ENCODE measurements at places on chromosomes 1 and 21.

- no peak for DNase-seq
Measured at GRCh38 chr1:245751726-245752470, 597.1 kb downstream of the KIF26B start.

DNA sequence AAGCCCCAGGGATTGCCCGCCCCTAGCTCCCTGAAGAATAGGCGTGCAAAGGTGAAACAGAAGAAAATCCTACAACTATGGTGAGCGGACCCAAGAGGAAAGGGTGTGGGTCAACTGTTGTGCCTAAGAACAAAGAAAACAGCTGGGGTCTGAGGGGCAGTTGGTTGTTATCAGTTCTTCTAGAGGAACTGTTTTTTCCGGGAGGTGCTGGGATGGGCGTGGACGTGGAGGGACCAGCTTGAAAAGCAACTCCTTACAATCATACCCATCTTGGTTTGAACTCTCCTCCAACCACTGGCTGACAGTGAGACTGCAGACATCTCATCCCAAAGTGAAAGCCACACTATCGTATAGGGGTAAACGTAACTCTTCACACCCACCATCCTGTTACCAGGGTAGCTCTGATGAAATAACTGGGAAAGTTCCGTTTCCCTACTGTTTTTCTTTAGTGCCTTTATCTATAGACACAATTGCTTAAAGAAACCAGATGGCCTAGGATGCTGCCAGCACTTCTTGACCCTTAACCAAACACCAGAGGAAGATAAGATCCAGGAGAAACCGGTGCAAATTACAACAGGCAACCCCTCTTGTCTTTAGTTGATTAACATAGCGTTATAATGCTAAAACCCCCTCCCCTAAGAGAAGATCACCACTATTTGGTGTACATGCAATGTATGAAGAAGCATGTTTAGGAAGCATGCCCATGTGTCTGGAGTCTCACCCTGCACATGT, 25.6 kb upstream of the FAM89A start:
- no peak for DNase-seq

DNA sequence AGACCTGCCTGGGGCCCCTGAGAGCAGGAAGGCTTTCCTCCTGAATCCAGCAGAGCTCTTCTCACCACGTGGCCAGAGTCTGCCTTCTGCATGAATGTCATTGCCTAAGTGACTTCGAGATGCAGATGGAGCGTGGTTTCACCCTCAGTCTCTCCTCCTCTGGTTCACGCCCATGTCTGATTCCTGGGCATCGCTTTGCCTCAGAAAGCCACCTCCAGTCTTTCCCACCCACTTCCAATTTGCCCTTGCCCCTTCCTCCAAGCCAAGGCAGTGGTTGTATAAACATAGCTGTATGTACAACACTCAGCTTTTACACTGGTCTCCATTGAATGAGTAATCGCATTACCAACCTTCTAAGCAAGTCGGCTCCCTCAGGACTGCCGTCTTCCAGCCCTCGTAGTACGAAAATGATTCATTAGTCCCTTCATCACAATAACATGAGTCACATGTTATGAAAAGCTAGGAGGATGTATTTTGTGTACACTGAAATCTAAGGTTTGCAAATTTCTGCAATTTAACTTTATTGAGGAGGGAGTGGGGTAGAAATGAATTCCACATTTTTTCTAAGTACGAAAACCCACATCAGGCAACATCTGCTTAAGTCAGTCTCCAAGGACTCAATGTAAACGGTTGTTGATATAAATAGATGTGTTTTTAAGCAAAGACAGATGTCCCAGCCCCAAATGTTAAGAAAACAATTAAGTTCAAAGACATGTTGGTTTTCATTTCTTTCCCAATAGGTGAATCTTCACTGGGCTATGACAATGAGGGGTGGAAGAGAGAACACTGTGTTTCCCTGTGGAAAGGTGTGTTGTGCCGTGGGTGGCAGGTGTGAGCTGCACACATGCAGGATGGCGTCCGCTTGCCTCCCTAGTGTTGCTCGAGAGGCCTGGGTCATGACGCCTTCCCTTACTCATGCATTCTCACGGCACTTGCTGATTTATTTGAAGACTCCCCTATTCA, 32.3 kb upstream of the ETS2 start:
- no peak for DNase-seq

- no peak for DNase-seq
Measured at GRCh38 chr1:36818771-36819170, 215.5 kb downstream of the GRIK3 start.

DNA sequence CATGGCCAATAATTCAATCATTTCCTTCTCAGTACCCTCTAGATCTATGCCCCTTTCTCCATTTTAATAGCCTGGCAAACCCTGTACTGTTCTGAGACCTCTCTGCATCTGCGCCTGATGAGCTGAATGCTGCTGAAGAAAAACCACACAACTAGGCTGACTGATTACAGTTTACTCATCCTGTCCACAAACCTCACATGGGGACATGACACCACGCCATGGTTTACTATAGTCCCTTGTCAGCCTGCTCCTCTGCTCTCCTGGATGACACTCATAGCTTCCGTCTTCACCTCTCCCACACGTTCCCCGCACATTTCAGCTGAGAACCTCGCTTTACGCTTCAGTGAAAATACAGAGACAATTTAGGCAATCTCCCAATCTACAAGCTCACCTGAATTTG, 59.7 kb downstream of the DESI2 start:
- DNase-seq, result no peak

DNA sequence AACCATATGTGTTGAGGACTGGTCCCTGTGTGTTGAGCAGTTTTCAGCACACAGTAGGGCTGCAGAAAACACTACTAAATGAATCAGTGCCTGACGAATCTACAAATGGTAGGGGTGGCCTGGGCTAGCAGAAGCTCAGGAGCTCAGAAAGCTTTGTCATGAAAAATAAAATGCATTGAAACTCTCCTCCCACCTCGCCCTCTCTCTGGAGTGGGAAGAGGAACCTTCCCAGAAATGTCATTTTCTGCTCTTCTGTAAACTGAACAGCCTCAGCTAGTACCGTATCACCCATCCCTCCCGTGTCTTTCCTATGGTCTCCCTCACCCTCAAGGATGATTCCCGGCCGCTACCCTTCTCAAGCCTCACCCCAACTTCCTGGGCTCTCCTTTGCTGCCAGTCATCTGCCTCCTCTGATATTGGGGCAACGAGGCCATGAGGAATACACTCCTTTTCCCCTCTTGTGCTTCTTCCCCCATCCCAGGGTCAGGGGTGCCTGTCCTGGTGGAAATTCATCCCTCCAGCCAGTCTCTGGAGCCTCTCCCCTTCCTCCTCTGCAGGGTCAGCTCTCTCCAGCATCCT, 734.5 kb downstream of the PTPRU start:
- no peak for DNase-seq

GRCh38 chr1:203454986-203455471, 20.6 kb upstream of the PRELP start:
- no peak for DNase-seq

DNA sequence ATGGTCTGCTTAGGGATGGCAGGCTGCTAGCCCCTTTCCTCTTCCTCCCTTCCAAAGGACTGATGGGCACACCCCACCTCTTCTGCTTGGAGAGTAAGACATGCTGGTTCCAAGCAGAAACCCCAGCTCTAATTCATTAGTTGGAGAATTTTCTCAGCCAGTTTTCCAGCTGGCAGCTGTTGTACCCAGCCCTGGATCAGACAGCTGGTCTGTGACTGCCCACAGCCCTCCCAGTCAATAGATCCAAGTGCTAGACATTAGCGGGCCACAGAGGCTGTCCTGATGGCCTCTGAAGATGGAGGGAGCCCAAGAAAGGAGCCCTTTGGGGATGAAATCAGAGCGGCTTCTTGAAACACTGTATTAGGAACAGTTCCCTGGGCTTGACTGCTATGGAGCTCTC, 35.8 kb downstream of the ACOT11 start:
- DNase-seq, result no peak

GRCh38 chr1:60906039-60906438, 176.3 kb upstream of the NFIA start:
- DNase-seq, result no peak

GRCh38 chr21:15122241-15122640, 57.4 kb upstream of the NRIP1 start:
- no peak for DNase-seq

DNA sequence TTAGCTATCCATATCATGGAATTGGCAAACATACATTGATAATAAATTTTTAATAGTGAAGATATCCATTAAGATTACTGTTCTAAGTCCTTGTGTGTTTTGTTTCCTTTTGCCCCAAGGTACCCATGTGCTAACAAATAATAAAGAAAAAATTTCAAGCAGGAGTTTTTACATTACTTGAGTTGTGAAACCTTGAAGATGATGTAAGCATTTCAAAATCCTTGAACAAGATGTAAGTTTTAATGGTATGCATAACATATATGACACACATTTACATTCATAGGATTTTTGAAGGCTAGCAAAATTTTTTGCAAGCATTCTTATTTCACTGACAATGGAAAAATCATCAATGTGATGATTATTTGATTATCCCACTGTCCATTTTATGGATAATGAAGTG, 10.9 kb upstream of the ELAVL4 start:
- no peak for DNase-seq

GRCh38 chr1:21539933-21540332, 30.7 kb downstream of the ALPL start:
- DNase-seq, result no peak

DNA sequence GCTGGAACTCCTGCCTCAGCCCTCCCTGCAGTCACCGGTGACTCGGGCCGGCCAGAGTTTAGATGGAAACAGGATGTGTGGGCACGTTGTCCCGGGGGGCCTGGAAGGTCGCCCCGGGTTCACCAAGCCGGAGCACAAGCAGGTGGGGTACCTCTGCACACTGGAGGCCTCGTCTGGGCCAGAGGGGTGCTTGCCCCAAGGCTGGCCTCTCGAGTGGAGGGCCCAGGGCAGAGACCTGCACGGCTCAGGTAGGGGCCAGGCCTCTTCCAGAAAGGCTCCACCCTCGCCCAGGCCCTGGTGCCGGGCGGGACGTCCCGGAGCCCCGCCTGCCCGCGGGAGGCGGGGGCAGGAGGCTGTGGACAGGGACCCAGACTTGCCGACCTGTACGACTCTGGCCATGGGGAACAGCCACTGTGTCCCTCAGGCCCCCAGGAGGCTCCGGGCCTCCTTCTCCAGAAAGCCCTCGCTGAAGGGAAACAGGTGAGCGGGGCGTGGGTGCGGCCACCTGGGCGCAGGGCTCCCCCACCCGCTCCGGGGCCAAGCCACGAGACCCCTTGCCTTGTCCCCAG, at the start of gene PLEKHN1:
PLEKHN1 (plus strand) TSS at position 348 of the 569 bp plus-strand sequence; CDS start at position 398, 50 bp downstream.
- no peak for DNase-seq

- no peak for DNase-seq
Measured at GRCh38 chr1:36143424-36143823, 5.9 kb downstream of the TRAPPC3 start.

- no peak for DNase-seq
Measured at GRCh38 chr1:81126989-81127581, 673.6 kb upstream of the ADGRL2 start.

GRCh38 chr1:156515956-156516355, 15.4 kb upstream of the MEF2D start:
- no peak for DNase-seq

DNA sequence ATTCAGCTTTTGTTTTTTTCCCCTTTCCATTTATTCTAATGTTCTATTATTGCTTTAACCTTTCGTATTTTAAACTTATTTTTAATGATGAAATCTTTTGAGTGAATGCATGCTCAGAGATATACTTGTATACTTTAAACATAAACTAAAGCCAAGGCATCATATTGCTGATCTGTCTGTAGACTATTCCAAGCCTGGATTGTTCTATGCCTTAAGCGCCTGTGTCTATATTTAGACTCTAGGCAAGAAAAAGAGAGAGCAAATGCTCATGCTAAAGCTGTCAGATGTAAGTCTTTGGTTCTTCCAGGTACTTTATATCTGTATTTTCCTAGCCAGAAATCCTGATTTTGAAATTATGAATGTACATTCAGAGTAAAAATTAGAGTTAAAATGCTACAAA, 14.4 kb downstream of the SH3GLB1 start:
- DNase-seq, result no peak

DNA sequence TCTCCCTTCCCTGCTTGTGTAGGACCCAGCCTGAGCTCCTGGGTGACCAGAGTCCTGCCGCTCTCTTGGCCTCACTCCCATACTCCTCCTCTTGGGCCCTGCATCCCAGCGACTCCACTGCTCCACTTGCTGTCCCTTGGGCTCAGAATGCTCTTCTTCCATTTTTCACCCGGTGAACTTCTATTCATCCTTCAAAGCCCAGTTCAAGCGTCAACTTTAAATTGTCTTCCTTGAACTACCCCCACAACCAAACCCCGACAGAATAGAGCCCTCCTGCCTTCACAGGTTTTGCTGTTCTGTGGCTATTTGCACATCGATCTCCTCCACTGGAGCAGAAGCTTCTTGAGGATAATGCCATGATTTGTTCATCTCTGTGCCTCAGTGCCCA, 215.4 kb upstream of the EDN2 start:
- no peak for DNase-seq

- DNase-seq, result no peak
Measured at GRCh38 chr1:52520148-52520547, 32.7 kb downstream of the TUT4 start.

GRCh38 chr1:51301844-51302162, 28.6 kb downstream of the TTC39A start:
- no peak for DNase-seq

GRCh38 chr1:173824315-173825081, at the start of the genes CENPL and DARS2:
Gene CENPL (minus strand): TSS chr1:173824883. CDS start chr1:173811299, 13,584 bp downstream.
Gene DARS2 (plus strand): TSS chr1:173824673. CDS start chr1:173825230, 557 bp downstream.
- DNase-seq, result peak; percentile 95

DNA sequence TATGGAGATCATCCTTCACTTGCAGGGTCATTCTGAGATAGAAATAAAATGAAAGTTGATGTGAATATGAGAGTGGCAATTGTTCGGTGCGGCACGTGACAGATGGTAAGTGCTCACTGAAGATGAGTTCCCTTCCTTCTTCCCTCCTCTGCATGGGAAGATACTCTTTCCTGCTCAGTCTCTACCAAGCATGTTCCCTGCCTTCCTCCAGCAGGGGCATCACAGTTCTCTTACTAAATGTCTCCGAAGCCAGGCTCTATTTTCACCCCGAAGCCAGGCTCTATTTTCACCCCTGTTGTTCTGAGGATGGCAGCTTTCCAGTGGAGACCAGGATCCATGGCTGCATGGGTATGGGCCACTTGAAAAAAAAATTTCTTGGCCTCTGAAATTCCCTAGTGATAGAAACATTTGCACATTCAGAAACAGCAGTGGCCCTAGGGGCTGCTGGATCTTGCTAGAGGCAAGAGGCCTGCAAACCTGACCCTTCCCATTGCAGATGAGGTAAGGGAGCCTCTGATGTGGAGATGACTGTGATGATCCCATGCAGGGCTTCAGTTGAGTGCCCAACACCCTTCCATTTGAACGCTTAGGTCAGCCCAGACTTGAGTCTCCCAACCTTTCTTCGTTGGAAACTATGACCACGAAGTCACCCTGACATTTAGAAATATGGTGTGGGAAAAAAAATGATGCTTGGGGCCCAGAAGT, 123.7 kb upstream of the HMGB4 start:
- no peak for DNase-seq

DNA sequence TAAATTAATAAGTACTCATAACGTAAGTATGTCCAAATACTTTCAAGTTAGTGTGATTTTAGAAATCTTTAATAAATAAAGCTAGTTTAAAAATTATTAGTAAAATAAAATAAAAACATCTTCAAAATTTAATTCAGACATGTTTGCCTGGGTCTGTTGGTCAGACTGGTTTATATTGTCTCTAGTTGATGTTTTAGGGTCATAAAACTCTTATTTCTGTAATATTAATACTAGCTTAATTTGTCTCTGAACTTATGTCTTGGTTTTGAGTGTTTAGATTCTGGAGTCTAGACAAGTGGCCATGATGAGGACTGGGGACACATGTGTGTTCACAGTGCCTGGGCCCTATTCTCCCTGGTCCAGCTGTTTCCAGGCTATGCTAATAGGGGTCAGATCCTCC, 184.5 kb upstream of the TNR start:
- no peak for DNase-seq
